ENCODE measurements at places on chromosomes 7 and 10. TPM values are rescaled to one million over a fixed set of nuclear protein-coding genes. Genes with fewer than 3 reads are reported as not detected.

DNA sequence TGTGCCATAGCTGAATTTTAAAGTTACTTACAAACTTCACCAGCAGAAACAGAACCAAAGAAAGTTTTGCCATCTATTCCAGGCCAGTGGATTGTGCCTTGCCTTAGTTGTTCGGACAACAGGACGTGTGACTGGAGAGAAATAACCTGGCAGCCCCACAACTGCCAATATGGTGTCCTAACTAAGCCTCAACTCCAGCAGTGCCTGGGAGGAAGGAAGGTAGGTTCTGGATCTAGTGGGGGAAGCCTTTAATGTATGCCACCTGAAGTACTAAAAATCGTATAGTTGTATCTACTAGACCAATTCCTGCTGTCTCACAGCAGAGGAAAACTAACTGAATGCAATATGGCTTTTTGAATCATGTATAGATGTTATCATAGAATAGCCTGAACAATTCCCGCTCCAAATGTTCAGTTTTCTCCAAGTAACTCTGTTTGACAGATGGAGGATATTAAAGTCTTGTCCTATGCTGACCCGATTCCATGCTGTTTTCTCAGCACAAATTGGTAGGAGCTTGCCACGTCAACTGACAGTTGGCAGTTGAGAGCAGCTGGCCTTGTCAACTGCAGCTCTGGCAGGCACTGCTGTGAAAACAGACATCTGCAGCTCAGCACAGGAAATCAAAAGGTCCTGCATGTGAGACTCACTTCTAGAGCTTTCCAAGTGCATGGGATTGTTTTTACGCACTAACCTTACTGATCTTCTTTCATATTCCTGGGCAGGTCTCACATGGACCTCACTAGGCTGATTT is 84.5 kb upstream of the WNT16 start:
- no peak for DNase-seq

- DNase-seq = no peak
These were observed 46.9 kb downstream of the EGFR start for GRCh38 chr7:55065511-55066229.

DNA sequence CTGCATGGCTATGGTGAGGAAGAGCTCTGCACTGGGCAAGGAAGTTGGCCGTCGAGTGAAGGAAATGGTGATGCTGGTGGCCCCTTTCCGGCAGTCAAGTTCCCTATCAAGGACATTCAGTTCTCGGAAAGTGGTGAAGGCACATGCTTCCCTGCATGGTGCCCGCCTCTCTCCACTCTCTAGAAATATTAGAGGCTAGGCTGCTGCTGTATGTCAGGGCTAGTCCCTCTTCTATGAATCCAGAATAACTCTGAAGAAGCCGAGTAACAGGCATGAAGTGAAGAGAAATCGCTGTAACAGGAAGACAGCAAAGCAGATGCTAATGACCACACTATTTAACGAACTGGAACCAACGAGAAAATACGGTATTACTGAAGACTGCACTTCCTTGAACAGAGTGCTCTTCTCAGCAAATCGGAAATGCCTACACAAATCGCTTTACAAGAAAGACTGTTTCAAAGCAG is 5.4 kb downstream of the IDI1 start:
- DNase-seq = no peak

DNA sequence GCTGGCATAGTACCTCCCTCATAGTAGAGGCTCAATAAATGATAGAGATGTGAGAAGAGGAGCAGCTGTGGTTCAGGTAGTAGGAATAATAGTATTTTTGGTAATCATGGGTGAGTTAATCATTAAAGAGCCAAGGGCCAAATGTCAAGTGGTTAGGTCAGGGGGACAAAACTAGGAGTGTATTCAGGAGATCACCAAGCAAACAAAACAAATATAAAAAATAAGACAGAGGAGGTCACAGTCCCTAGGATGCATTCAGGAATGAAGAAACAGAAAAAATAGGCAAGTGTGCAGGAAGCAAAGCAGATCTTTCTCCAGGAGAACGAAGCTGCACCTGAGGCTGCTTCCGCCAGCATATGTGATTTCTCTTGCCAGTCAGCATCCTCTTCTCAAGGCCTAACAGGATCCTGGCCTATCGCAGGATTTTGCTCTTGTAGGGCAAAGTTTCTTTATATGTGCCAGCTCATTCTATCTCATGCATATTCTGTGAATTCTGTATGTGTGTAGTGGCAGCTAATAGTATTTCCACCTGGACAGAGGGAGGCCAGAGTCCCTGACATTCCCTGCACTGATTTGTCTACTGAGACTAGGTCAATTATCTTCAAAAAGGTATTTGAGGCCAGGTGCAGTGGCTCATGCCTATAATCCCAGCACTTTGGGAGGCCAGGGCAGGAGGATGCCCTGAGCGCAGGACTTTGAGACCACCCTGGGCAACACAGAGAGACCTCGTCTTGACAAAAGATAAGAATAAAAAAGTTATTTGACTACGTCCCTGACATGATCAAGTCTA is 82.7 kb downstream of the AKR1D1 start:
- no peak for DNase-seq

- DNase-seq = no peak
These were observed 176.2 kb downstream of the WDR11 start for GRCh38 chr10:121027371-121027770.

DNA sequence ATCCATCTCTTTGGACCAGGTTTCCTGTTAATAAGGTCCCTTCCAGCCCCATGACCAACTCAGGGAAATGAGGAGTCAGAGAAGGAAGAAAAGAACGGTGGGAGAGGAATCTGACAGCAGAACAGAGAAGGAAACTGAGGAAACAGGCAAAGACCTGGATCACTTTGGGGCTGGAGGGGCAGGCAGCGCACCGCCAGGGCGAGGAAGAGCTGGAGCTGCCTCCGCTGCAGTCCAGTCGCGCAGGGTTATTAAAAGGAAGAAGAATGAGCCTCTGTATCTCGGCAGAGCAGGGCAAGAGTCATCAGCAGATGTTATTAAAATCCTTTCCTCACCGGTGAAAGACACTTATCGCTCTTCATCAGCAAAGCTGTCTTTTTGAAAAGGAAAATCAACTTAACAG is 37.7 kb upstream of the R3HCC1L start:
- DNase-seq = no peak

DNA sequence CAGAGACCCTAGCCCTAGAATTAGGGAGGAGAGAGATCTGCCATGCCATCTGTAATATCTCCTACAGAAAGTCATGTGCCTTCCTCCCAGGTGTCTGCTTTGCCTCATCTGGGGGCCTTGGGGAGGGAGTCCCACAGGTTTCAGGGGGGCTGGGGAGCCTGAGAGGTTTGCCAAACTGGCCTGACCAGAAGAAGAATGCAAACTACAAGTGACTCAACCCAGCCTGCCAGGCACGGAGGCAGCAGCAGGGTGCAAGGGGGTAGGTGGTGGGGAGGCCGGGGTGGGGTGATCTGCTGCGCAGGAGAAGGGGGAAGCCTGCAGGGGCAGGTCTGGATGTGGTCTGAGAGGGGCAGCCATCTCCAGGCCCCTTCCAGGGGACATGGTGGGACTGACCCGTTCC is 9.6 kb upstream of the TRIM8 start:
- DNase-seq = no peak

DNA sequence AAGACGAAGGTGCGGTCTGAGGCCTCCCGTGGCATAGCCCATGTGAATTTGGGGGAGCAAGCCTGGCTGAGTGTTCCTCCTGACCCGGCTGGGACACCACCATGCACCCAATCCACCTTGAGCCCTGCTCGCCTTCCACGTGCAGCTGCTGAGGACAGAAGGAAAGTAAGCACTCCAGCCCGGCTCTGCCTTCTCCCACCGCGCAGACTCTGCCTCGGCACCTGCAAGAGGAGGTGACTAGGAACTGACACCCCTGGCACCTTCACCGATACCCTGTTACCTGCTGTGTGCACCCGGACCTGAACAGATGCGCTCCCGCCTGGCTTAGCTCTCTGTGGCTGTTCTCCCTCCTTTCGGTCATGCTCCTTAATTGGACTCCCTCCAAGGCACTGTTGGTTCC is 57.0 kb upstream of the OPN4 start:
- DNase-seq = no peak

DNA sequence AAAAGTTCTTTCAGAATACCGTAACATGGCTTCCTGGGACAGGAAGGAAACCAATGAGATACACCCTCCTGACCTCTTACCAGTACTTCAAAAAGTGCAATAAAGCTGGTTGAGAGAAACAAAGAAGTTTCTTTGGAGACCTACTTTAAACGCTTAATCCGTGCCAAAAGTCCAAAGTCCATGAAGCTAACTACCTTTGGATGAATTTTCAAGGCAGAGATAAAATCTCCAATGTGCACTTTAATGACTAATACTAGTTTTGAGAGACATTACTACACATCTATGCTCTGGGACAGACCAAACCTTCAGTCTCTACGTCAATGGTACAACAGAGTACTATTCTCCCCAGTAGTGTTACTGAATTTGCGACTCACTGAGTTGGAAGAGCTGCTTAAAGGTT is 46.1 kb downstream of the UBE2H start:
- DNase-seq = no peak

The FAM180A gene
- 0.85 TPM for polyA plus RNA-seq

The HUS1 gene
- polyA plus RNA-seq = 29.8 TPM

The PPP2R2D gene
- polyA plus RNA-seq = 42.4 TPM

The TFPI2 gene
- 46.0 TPM for polyA plus RNA-seq

The ITGA8 gene
- polyA plus RNA-seq = not detected

All from keratinocyte (primary cell).